ENCODE measurements at places on chromosomes 1 and 21.

- DNase-seq = peak; percentile 15
Observed at GRCh38 chr1:68128157-68128556, 77.7 kb upstream of the DIRAS3 start.

GRCh38 chr1:229624521-229625070 lies 1.3 kb downstream of the TAF5L start:
- DNase-seq = no peak

- peak; percentile 15 for DNase-seq
Observed at GRCh38 chr1:193747579-193747978, 561.2 kb upstream of the B3GALT2 start.

- DNase-seq = no peak
Observed at GRCh38 chr1:96554364-96554763, 167.2 kb upstream of the PTBP2 start.

DNA sequence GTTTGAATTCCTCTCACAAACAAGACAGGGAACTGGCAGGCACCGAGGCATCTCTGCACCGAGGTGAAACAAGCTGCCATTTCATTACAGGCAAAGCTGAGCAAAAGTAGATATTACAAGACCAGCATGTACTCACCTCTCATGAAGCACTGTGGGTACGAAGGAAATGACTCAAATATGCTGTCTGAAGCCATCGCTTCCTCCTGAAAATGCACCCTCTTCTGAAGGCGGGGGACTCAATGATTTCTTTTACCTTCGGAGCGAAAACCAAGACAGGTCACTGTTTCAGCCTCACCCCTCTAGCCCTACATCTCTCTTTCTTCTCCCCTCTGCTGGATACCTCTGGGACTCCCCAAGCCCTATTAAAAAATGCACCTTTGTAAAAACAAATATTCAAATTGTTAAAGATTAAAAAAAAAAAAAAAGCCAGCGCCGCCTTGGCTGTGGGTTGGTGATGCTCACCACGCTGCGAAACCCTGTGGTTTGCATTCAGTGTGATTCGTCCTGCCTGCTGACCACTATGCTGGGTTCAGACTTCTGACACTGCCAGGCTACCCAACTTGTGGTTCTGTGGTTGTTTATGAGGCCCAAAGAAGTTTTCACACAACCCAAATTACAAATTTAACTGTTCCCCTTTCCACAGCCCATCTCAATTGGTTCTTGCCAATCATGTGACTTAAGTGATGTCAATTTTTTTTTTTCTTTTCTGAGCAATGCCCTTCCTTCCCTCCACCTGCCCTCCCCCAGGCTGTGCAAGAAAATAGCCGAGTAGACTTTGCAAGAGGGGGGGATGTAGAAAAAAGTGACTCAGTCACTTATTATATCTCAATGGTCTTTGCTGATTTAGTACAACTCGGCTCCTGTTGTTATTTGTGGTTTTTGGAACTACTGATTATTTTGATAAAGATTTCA lies at the start of gene RUNX1:
Gene RUNX1 (minus strand): TSS at position 597 of the 912 bp plus-strand sequence.
- DNase-seq = peak; percentile 74

DNA sequence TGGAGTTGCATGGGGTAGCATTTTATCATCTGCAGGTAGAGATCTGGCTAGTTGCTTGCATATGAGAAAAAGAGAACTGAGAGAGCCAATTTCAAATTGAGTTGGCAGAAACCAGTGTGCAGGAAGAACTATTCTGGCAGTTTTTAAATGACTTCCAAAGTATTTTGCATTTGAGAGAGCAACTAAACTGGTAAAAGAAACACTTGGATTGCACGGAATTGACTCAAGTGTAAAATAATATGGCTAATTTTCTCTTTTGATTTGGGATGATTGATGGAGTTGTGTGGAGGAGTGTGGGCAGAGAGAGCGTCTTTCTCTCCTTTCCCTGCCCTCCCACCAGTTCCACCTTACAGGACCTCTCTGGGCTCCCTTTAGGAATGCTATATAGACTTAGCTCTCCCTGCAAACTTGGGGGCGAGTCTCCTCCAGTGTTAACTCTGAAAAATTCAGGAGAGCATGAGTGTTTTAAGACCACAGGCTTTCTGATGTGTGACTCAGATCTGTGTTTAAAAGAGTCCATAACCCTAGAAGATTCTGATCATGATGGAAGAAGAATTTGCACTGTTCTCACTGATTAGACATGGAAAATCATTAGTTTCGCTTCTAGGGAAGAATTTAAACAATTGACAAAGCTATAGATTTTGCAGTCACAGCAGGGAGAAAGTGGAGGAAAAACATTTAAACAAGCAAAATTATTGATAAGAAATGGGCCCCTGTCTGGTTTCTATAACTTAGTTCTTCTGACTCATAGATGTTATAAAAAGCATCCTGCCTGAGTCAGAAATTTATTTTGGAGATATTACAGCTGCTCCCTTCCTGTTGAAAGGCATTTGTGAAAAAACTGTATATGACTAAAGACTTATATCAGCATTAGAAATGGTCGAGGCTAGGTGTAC lies 24.9 kb upstream of the CTBS start:
- DNase-seq = peak; percentile 49

DNA sequence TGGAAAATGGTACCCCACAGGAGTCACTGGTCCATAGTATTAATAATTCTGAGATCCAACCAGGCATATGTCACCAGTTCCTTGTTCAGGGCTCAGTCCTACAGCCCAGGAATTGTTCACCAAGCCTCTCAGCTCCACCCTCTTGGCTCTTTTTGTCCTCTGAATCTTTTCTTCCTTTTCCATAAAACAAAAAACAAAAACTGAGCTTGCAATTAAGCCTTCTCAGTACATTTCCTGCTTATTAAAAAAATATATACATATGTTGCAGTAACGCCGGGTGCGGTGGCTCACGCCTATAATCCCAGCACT lies 23.4 kb upstream of the KIF1B start:
- no peak for DNase-seq

DNA sequence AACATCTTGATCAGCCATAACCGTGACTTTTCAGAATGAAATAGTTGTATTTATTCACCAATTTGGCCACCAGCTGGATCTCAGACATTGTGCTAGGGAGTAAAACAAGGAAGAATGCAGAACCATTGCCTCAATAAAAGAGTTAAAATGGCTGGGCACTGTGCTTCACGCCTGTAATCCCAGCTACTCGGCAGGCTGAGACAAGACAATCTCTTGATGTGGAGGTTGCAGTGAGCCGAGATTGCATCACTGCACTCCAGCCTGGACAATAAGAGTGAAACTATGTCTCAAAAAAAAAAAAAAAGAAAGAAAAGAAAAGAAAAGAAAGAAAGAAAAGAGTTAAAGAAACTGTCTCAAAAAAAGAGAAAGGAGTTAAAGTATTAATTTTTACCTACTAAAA lies 199.5 kb downstream of the TPR start:
- DNase-seq = peak; percentile 16

DNA sequence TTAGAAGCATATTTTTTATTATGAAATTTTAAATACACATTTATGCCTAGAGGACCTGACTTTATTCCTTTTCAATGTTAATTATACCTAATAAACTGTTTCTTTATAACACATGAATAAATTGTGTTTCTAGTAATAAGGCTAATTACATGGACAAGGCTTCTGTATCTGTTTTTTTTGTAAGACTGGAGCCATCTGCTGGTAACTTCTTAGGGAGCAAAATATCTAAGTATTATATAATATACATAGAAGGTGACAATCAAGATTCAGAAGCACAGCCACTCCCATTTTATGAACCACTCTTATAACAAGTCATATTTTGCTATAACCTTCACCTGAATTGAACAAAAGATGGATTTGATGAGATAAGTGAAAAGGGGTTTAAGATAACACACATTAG lies 84.2 kb downstream of the LBR start:
- DNase-seq = no peak

DNA sequence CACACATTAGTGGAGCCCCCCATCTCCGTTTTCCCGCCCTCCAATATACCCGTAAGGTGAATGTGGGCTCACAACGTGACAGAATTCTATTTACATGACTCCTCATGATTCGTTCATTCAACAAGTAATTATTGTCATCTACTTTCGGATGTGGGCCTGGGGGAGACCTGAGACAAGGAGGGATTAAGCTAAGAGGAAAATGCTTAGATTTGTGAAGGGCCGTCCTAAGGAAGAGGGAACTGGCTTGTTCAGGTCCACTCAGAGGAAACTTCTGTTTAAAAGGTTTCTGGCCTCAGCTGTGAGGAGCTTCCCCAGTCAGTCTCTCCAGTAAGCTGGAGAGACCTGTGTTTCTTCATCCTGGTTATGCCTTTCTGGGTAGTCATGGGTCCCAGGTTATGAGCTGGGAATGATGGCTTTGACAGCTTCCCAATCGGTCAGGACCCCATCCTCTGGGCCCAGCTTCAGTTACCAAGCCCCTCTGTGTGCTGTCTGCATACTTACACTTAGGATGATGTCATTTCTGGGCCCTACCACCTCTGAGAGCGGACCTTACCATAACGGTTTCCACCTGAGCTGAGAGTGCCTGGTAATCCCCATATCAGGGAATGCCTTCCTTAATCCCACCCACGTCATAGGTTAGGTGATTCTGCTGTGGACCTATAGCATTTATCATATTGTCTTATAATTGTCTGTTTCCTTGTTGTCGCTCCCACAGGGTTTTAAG lies 687 bp upstream of the ERI3 start:
- no peak for DNase-seq

DNA sequence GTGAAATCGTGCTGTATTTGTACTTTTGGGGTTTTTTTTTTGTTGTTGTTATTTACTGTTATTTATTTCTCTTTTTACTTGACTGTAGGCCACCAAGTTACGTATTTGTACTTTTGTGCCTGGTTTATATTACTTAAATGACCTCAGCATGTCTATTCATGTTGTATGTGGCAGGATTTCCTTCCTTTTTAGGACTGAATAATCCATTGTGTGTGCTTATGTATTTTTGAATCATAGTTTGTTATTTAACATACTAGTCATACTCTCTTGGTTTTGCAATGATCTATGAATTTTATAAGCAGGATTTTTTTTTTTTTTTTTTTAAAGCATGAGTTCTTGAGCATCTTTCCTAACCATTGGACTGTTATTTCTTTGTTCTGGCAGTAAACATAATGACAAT lies 51.2 kb downstream of the RNF2 start:
- DNase-seq = no peak

DNA sequence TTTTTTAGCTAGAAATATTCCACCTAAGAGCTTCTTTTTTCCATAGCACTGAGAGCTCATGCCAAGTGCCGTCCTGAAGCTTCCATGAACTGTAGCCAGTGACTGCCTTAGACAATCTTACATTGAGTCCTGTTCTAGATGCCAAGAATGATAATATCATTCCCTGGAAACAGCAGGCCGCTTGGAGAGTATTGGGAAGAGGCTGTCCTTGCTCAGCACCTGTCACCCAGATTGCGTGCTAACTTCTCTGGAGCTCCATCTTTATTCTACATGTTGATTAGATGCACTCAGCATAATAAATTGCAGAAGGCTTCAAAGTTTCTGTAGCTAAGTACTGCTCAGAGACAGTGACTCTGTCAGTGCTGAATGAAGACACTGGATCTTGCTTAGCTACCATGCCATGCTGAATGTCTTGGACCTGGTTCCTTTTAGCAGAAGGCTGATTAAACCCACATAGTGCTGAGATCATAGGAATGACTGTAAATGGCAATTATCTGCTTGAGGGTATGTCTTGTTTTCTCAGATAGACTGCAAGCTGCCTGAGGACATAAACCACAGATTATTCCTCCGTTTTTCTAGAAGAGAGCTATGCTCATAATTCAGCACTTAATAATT lies 83.1 kb upstream of the IRF2BP2 start:
- DNase-seq = no peak

GRCh38 chr1:37240897-37241296 lies 206.6 kb upstream of the GRIK3 start:
- no peak for DNase-seq

GRCh38 chr1:73761559-73761958 lies 436.4 kb downstream of the LRRIQ3 start:
- no peak for DNase-seq

DNA sequence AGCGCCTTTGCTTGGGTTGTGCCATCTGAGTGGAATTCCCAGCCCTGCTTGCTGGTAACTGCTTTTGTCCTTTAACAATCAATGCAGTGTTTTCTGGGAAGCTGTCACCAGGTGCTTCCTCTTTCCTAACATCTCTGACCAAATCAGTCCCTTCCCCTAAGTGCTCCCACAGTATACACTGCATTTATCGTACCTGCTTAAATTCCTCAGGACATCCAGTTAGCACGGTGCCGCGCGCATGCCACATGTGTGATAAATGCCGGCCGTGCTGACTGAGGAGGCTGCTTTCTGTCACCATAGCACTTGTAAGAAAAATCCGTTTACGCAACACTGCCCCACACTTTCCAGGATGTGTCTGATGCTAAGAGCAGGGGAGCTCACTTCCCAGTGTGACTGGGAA lies 115.4 kb downstream of the BCAR3 start:
- DNase-seq = no peak

All from fibroblast of gingiva (primary cell).